T-helper 17 cell (primary cell): ENCODE measurements at places on chromosomes 11 and 22.

DNA sequence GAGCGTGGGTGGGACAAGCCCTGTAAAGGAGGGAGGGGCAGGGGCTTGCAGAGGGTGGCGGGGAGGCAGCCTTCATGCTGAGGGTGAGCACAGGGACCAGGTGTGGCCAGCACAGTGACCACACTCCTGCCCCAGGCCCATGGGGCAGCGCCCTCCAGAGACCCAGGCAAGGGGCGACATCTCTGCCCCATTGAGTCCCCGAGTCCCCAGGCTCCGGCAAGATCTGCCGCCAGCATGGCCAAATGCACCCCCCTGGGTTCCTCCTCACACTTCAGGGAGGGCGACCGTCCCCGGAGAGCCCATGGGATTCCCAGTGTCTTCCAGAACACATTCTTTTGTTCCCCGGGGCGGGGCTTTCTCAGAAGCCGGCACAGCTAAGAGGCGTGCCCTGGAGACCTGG, 362.5 kb downstream of the TBC1D22A start:
- no peak overlapping the region for H3K4me3 ChIP-seq
- DNase-seq = no peak
- H3K36me3 ChIP-seq = no peaks in the 10 kb centered on the region
- peaks cover 19% of the 10 kb centered on the region for H3K4me1 ChIP-seq

DNA sequence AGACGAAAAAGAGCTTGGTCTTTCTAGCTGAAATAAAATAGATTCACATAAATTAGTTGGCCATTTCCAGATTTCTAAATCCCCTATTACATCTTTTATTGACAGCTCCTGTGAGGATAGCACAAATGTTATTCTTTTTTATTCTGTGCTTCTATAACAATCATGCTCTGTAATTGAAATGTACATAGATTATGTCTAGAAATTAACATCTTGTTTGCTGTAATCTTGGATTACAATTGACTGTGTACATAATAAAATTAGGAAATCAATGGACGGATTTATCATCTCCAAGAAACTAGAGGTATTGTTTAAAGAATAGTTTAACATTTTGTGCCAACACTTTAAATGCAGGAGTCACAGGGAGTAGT, 31.2 kb downstream of the IMMP1L start:
- H3K27me3 ChIP-seq = no peaks in the 10 kb centered on the region
- no peak overlapping the region for H3K4me3 ChIP-seq
- peaks cover 2% of the 10 kb centered on the region for H3K36me3 ChIP-seq
- no peak overlapping the region for H3K27ac ChIP-seq

DNA sequence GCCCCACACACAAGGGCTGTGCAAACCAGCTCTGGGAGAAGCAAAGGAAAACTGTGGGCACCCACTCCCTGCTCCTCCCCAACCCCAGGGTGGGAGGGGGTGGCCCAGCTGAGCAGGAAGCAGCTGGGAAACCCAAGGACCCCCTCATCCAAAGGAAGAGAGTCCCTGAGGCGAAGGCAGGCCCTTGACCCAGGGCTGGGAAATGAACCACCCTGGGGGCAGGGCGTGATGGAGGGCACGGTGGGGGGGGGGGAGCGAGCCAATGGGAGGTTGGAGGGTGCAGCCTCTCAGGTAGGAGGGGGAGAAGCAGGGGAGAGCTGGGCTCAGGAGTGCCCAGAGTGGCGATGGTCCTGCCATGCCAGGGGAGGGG, 16.8 kb downstream of the SCN4B start:
- no peak overlapping the region for H3K4me3 ChIP-seq
- no peak for DNase-seq
- H3K27me3 ChIP-seq = peaks cover 56% of the 10 kb centered on the region
- H3K4me1 ChIP-seq = peaks cover 3% of the 10 kb centered on the region

DNA sequence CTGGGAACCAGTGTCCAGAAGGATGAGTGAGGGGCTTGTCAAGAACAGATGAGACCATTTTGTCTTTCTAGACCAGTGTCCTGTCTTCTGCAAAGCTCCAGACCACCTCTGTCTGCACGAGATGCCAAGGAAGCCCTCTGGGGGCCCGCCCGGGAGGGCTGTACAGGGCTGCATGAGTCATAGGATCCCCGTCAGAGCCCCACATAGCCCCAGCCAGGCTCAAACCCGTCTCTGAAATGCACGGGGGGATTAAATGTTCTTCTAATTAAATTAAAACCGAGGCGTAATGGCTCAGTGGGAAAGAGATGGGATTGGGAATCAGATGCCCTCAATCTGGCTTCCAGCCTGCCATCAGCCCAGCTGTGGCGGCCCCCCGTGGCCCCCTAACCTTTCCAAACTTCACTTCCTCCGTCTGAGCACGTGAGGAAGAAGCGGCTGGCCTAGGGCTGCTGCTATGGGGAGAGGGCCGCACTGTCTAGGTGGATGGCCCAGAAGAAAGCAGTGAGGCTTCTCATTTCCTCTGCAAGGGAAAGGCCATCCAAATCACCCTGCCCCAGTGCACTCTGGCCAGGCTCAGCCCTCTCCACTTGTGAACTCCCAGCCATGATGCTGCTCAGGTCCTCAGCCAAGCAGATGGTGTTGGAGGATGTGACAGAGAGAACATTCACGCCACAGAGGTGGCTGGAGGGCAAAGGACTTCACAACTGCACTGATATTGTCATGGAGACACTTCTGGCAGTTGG, 32.8 kb downstream of the KCNQ1OT1 start:
- H3K4me3 ChIP-seq = no peak overlapping the region
- H3K27ac ChIP-seq = no peak overlapping the region
- DNase-seq = no peak
- H3K36me3 ChIP-seq = peaks cover 4% of the 10 kb centered on the region
- peaks cover 4% of the 10 kb centered on the region for H3K4me1 ChIP-seq
- H3K27me3 ChIP-seq = no peaks in the 10 kb centered on the region

GRCh38 chr11:99584830-99585229, 564.1 kb downstream of the CNTN5 start:
- no peaks in the 10 kb centered on the region for H3K27me3 ChIP-seq
- no peaks in the 10 kb centered on the region for H3K36me3 ChIP-seq
- no peak overlapping the region for H3K4me3 ChIP-seq

- H3K36me3 ChIP-seq = peaks cover 4% of the 10 kb centered on the region
- no peak for DNase-seq
- no peak overlapping the region for H3K4me3 ChIP-seq
- H3K27ac ChIP-seq = no peak overlapping the region
- peaks cover 2% of the 10 kb centered on the region for H3K4me1 ChIP-seq
Observed at GRCh38 chr22:49328118-49328475, 499.6 kb downstream of the BRD1 start.

GRCh38 chr11:80779905-80780605, 1339.2 kb upstream of the TENM4 start:
- no peak for DNase-seq
- no peaks in the 10 kb centered on the region for H3K4me1 ChIP-seq
- no peaks in the 10 kb centered on the region for H3K27me3 ChIP-seq
- H3K36me3 ChIP-seq = no peaks in the 10 kb centered on the region

DNA sequence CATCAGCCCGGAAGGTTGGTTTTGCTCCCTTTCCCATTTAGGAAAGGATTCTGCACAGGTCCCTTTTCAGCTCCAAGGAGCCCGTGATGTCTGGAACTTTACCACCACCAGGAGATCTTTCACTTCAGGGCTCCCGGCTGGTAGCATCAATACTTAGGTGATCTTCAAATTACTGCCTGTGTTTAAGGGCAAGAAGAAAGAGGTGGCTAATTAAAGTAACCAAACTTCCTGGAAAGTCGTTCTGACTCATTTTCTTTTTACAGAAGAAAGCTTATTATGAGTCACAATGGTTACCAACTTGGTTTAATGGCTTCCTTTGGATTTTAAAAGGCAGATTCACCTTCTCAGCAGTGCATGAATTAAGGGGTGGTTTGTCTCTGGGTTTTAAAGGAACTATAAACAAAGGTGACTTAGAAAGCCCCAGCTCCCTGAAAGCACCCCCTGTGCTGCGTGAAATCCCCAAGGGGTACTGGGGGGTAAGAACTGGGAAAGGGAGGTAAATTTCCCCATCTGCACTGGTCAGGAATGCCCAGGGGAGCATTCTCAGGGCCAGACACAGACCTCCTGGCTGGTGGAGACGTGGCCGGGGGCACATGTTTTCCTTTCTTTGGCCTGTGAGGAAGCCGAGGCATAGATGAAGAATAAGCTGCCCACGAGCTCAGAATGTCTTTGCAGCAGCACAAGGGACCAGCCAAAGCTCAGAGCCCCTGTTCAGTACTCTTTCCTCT, 8.8 kb downstream of the POU2F3 start:
- H3K36me3 ChIP-seq = no peaks in the 10 kb centered on the region
- no peak overlapping the region for H3K4me3 ChIP-seq
- peaks cover 59% of the 10 kb centered on the region for H3K27me3 ChIP-seq
- peaks cover 15% of the 10 kb centered on the region for H3K4me1 ChIP-seq
- H3K27ac ChIP-seq = peak overlapping the region; percentile 9

DNA sequence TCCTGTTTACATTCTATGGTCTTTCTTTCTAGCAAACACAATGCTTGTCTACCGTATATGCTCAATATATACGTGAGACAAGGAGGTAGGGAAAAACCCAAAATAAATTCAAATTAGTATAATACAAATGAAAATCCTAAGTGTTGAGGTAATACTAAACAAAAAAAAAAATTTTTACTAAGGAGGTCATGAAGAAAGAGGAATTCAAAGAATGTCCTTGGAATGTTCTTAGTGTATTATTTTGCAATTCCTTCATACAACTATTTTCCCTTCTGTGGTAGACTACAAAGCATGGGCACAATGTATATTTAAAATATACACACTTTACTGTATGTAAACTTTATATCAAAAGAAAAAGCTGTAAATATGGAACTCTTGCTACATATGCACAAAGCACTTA, 36.4 kb downstream of the PIK3C2A start:
- peaks cover 6% of the 10 kb centered on the region for H3K36me3 ChIP-seq
- peaks cover 10% of the 10 kb centered on the region for H3K4me1 ChIP-seq
- no peak overlapping the region for H3K4me3 ChIP-seq
- DNase-seq = no peak
- no peaks in the 10 kb centered on the region for H3K27me3 ChIP-seq
- no peak overlapping the region for H3K27ac ChIP-seq

DNA sequence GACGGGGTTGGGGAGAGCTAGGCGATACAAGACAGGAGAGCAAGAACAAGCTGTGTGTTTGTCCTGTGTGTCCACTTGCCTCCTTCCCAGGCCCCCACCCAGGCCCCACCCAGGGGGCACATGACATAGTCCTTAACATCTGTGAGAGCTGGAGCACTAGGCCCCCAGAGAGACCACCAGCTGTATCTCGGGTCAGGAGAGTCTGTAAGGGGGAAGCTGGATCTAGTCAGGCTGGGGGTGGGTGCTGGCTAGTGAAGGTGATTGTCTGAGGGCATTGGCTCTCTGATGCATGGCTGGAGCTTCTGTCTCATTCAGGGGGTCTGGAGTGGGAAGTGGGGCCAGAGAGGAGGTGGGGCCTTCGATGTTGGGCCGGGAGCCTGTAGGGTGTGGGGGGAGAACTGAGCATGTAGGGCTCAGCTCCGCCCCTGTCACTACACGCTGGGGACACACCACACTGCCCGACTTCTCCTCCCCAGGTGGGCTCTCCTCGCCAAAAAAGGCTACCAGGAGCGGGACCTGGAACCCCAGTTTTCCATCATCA, 571 bp downstream of the P2RX6 start:
- H3K4me1 ChIP-seq = peaks cover 28% of the 10 kb centered on the region
- DNase-seq = no peak
- H3K4me3 ChIP-seq = peak overlapping the region; percentile 87
- no peaks in the 10 kb centered on the region for H3K36me3 ChIP-seq

- peak overlapping the region; percentile 19 for H3K4me3 ChIP-seq
- no peak for DNase-seq
- H3K27me3 ChIP-seq = no peaks in the 10 kb centered on the region
Observed at GRCh38 chr11:116849486-116849885, 12.1 kb upstream of the APOA1 start.

DNA sequence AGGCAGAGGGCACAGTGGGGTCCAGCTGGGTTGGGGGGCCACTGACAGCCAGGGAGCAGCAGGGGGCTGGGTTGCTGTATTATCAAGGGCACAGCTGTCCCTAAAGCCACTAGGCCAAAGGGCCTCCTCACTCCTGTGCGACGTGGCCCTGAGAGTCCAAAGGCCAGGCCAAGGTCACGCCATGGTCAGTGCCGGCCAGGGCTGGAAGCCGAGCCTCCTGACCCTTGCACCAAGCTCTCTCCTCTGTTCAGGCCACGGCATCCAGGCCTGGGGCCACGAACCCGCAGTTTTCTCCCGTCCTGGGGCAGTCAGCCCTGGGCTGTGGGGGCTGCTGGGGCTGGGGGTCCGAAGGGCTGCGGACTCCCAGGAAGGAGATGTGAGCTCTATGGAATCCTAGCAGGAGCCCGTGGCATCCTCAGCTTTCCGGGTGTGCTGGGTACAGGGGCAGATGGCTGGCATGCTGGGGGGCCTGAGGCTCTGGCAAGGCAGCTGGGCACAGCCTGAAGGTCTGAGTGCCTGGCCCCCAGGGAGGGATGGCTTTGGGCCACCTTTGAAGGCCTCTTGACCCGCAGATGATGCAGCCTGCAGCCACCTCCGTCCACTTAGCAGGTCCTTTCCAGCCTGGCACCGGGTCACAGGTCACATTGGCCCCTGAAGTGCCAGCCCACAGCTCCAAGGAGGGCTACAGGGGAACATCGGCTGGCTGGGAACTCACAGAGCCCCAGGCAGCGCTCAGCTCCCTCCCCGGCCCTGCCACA, 17.3 kb upstream of the PPARA start:
- peaks cover 2% of the 10 kb centered on the region for H3K4me1 ChIP-seq
- peaks cover 5% of the 10 kb centered on the region for H3K27me3 ChIP-seq
- no peaks in the 10 kb centered on the region for H3K36me3 ChIP-seq
- no peak for DNase-seq

DNA sequence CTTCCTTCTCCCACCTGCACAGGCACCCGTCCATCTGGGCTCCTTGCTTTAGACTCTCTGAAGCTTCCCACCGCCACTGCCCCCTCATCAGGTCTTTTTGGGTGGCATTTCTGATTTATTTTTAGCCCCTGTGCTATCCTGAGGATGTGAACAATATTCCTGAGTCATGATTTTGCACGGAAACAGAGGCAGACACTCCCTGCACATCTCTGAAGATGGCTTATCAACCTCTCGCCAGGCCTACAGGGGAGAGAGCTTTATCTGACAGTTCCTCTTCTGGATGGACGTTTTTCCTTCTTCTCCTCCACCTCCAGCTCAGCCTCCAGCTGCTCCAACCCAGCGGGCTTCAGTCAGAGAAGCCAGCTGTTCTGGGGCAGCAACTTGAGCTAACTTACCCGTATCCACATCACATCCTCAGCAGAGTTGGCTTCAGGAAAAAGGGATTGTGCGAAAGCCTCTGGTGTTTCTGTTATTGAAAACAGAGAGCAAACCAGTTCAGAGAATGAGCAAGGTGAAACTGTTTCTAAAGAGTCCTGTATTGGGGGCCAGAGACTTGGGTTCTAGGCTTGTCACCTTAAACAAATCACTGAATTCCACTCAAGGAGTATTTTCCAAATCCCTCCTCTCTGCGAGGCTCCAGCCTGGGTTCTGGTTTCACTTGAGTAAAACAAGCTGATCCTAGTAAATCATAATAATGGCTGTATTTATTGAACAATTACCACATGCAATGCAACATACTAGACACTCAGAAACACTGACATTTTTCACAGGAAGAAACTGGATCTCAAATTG, 33.1 kb upstream of the ETS1 start:
- H3K4me1 ChIP-seq = peaks cover 70% of the 10 kb centered on the region
- H3K27me3 ChIP-seq = no peaks in the 10 kb centered on the region
- no peak for DNase-seq
- H3K36me3 ChIP-seq = no peaks in the 10 kb centered on the region
- peak overlapping the region; percentile 74 for H3K4me3 ChIP-seq

GRCh38 chr11:31817621-31818424, 6.7 kb upstream of the PAX6 start:
- peaks cover 67% of the 10 kb centered on the region for H3K27me3 ChIP-seq
- H3K36me3 ChIP-seq = peaks cover 2% of the 10 kb centered on the region
- DNase-seq = no peak
- peaks cover 14% of the 10 kb centered on the region for H3K4me1 ChIP-seq
- H3K27ac ChIP-seq = peak overlapping the region; percentile 49
